Body of pancreas (tissue), 4 donors: ENCODE measurements at places on chromosomes 1 and 21.

GRCh38 chr1:54500107-54500431, 48.0 kb upstream of the ACOT11 start:
- DNase-seq = no peak

DNA sequence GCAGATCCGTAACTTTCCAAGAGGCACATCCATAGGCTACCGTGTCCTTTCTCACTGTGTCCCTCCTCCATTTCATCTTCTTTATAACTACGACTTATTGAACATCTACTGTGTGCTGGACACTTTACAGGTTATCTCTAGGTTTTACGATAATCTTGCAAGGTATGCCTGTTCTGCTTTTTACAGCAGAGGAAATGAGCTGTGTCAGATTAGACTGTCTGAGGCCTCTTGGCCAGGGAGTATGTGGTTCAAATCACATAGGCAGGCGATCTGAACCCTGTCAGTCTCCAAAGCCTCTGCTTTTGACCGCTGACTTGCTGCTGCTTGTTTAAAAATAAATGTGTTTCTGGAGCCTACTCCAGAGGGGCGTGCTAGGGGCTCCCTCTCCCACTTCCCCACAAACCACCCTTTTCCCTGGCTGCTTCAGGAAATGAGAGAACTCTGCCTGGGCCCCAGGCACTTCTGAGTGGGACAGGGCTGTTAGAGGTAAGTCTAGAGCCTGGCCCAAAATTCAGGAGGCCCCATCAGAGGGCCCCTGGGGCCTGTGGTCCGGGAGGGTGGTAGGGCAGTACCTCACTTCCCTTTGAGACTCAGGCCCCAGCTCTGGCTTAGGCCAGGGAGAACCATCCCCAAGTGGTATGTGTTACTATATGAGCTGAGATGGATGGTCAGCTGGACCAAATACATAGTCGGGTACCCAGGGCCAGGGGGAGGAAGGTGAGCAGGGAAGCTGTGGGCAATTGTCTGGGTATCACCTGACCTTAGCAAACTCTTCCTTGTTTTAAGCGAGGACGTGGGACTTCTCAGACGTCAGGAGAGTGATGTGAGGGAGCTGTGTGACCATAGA, 4.4 kb downstream of the PSEN2 start:
- no peak for DNase-seq

DNA sequence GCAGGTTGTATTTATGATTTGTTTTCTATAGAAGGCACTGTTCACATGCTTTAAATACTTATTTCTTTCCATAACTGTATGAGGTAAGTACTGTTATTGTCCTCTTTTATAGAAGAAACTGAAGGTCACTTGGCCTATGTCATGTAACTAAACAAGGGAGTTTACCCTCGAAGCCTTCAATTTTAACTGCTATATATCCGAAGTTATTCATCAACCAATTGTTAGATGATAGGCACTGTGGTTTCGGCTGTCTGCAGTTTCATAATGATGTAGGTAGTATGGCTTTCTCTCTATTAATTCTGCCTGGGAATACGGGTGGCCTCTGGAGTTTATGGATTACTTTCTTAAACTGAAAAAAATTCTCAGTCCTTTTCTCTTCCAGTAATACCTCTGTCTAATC, 413.3 kb upstream of the ADGRL2 start:
- no peak for DNase-seq

DNA sequence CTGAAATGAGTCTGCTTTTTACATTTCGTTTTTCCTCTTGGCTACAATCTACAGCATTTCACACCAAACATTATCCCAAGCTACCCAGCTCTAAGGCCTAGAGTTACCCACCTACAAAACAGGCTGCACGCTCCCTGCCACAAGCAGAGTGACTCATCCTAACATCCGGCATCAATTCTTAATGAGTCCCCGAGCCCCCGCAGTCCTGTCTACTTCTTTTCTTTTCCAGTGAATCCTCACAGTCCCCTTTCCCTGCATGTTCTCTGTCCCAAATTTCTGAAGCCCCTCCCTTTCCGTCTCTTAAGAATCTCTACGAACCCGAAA, 650 bp downstream of the PCNX2 start:
- DNase-seq = no peak

- peak; percentile 37 for DNase-seq
Observed at GRCh38 chr1:211621447-211622198, 42.7 kb upstream of the SLC30A1 start.

DNA sequence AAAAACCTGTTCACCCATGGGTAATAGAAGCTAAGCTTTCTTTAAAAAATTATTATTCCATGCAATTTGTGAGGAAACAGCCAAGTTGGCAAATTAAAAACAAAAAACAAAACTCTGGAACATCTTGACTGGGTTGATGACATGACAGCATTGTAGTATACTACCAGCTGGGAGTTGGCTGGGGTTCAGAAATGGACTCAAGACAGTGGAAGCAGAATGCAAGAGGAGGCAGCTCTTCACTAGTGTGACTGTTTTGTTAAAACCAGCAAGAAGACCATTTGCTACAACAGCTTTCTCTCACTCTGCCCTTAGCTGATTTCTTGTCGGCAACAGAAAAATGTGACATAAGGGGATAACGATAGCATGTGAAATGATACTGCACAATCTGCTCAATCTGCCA, 1298.9 kb upstream of the ADGRL4 start:
- no peak for DNase-seq

GRCh38 chr1:58436615-58437297, 109.8 kb downstream of the OMA1 start:
- no peak for DNase-seq

GRCh38 chr1:6423321-6423999, 1.1 kb upstream of the ESPN start:
- DNase-seq = peak; percentile 80

GRCh38 chr21:17513214-17514123, 626 bp downstream of the CXADR start:
- DNase-seq = peak; percentile 47

GRCh38 chr21:36028127-36029069, 31.9 kb downstream of the SETD4 start:
- peak; percentile 77 for DNase-seq

DNA sequence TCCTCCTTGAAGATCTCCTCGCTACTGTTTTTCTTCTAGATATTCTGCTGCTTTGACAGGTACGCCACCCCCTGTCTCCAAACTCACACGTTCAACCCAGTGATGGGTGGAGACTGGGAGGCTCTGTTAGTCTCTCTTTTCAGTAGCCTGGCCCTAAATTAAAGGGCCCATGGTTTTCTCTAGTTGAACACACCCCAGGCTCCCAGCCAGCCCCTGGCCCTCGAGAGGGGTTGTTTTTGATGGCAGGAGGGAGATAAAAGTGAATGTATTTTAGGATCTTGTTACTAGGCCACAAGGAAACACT, 21.6 kb upstream of the CLDN14 start:
- no peak for DNase-seq

- DNase-seq = no peak
Observed at GRCh38 chr1:223621312-223621734, 44.2 kb downstream of the CAPN8 start.

DNA sequence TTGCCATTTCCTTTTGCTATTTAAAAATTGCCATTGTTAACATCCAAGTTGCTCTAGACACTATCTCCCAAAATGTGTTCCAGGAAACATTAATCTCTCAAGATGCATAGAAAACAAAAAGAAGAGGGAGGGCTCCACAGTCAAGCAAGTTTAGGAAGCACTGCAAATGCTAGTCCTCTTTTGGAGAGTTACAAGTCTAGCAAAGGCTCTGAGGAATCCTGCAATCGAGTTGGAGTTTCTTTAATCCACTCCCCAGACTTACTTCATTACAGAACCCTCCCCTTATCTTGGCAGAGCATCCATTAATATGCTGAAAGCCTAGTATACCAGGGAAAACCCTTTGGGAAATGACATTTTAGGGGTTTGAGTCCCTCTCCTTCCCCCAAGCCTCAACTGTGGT, 147.9 kb downstream of the SYF2 start:
- DNase-seq = no peak

GRCh38 chr1:214236477-214236876, 44.5 kb upstream of the SMYD2 start:
- no peak for DNase-seq

DNA sequence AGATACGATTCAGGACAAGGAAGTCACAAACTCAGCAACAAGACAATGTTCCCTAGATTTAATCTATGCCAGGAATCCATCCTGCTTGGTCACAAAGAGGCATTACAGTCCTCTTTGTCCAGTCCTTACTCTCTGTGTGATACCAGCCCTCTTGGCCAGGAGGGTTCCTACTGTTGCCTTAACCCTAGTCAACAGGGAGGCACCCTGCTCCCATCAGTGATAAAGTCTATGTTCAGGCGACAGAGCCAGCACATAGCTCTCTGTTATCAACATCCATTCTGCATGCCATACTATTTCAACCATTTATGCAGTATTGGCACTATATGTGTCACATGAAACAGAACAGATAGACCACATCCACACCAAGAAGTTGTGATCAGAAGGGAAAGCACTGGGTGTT, 4.4 kb upstream of the NPL start:
- no peak for DNase-seq

- peak; percentile 19 for DNase-seq
Observed at GRCh38 chr1:184075055-184076029, 23.8 kb downstream of the TSEN15 start.

DNA sequence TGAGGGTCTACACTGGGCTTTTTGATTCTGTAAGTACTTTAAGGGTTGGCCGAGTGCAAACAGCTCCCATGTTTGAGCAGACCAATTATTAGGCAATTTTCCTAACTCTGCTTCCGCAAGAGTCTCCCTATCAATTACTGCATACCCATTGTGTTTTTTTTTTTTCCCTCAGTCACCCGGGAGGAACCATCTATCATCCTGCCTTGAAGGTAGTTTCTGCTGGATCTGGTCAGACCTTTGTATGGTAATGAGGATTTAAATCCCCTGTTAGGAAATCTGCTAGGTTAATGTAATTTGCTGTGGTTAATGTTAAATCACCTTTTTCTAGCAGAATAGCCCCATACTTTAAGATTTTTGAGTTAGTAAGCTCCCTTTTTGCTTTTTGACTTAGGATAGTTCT, 40.8 kb upstream of the WARS2 start:
- no peak for DNase-seq

DNA sequence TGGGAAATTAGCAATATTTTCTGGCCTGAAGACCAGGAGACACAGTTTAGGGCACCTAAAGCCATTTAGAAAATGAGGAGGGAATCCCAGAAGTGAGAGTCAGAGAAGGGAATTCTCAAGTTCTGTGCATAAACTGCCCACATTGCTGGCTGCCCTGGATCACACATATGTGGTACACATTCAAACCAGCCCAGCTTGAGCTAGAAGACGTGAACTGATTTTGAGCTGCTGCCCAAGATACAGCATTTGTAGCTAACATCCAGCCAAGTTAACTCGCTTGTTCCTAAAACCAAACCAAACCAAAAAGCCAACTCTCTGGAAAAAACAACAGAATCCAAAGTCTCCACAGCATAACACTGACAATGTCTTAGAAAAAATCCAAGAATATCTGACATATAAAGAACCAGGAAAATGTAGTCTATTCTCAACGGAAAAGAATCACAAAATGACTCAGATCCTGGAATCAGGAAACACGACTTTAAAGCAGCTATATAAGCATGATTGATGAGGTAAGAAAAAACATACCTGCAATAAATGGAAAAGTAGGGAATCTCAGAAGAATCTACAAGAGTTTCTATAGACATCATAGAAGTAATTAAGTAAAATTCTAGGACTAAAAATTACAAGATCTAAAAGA, 18.2 kb upstream of the QSOX1 start:
- DNase-seq = no peak

DNA sequence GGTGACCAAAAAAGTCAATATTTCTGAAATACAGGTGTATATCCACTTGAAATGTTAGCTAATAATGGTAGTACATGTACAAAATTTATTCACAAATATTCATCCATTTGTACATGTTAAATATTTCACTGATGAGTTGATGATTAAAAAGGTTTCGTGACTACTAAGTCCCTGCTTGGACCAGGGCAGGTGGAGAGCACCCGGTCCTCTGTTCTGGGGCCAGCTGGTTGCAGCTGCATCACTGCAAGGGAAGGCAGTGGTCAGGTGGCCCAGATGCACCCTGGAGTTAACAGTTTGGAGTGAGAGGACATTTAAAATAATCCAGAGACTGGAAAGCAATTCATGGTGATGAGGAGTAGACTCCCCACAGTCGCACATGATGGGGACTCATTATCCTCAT, 141.2 kb downstream of the ZBTB18 start:
- no peak for DNase-seq

DNA sequence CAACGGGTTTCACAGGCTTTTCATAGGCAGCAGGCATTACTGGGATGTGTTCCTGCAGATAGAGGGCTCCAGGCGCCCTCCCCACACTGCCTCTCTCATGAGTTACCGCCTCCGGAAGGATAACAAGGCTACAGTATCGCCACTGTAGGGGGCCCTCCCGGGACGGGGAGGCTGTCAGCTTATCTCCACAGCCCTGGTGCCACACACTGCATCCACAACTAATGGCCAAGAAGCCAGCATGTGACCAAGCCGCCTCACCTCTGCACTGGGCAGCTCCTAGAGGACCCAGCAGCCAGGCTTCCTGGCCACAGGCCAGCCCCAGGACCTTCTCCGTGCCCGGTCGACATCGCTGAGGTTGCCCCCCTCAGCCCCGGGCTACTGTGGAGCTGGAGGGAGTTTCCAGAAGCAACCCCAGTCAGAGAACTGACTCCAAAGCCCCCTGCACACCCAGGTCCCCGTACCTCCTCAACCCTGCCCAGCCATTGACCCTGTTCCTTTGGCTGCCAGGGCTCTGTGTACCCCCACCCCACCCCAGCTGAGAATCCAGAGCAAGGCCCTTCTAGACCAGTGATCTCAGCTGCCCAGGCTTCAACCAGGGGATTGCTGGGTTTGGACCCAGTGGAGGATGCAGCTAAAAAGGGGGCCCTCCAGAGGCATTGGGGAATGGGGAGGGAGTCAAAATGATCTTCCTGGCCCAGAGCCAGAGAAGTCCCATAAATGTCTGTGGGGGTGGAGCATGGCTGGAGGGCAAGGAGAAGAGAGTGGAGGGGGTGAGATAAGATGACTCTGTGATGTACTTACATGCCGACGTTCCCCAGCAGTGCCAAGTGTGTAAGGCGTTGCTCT, 45.0 kb downstream of the NEK2 start:
- DNase-seq = no peak

GRCh38 chr21:20661745-20662422, 336.3 kb upstream of the NCAM2 start:
- no peak for DNase-seq

DNA sequence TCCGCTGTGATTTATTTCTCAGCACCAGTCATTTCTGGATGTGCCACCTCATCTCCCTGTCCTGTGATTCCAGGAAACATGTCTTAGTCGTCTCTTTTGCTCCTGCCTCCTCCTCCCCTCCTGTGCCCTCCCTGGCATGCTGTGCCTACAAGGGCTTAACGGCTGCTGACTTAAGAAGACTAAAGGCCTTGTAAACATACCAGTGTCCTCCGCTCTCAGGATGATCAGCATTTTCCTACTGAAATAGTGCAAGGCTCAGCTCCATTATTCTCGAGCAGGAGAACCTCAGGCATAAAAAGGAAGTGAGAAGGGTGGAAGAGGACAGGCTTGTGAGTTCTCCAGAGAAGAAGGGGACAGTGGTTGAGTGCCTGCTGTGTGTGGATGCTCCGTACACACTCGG, 61.6 kb upstream of the RUNX3 start:
- DNase-seq = no peak
